ENCODE measurements at places on chromosomes 6 and 20.

DNA sequence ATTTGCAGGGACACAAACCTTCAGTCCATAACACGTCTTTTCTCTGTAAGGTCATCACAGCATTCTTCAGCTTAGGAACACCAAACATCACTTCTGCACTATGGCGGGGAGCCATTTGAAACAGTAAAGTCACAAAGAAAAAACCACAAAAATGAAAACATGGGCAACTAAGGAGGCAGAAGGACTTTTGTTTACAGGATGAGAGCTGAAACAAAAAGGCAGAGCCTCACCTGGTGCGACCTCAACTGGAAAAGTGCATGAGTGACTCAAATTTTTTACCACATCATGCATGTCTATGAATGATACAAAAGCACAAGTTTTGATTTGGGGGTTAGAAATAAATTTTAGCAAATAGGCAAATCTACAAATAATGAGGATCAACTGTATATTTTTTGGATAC is 68.2 kb upstream of the TNFAIP3 start:
- DNase-seq = no peak

GRCh38 chr6:139144490-139145085 is 9.7 kb downstream of the HECA start:
- DNase-seq = no peak

DNA sequence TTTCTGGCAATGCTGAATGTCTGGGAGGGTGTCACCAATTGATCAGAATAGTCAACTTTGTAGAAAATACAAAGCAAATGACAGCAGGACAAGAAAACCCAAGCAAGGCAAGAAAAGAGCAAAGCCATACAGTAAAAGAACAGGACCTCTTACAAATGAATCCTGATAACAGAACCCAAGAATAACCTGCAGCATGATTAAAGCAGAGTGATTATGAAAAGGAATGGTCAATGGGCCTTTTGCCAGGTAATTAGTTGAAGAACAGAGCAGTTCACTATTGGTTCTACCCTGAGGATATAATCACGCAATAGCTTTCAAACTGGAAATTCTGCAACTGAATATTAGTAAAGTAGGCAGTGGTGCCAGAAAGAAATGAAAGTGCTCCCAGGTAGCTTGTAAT is 319.8 kb downstream of the FRK start:
- no peak for DNase-seq

DNA sequence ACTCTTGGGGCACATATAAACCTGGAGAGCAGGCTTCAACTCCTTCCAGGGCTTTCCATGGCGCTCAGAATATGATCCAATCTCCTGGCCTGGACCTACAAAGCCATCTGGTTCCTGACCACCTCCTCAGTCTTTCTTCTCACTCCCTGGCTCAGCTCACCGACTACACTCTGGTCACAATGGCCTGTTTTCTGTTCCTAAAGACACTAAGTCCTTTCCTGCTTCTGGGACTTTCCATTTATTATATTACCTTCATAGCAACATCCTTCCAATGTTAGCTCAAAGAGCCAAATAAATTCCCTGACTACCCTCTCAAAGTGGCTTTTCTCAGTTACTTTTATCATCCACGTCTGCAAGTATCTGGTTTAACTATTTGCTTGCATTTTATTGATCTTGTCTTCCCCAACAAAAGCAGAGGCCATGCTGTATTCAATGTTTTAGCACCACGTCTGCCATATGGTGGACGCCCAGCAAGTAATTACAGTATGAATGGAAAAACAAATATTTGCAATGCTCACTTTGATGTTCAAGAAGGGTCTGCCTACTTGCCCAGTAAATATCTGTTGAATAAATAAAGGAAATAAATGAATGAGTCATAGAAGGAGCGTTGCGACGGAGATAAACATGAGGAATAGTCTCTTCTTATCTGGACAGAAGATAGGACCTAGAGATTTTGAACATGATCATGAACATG is 328.4 kb downstream of the ESR1 start:
- DNase-seq = no peak

DNA sequence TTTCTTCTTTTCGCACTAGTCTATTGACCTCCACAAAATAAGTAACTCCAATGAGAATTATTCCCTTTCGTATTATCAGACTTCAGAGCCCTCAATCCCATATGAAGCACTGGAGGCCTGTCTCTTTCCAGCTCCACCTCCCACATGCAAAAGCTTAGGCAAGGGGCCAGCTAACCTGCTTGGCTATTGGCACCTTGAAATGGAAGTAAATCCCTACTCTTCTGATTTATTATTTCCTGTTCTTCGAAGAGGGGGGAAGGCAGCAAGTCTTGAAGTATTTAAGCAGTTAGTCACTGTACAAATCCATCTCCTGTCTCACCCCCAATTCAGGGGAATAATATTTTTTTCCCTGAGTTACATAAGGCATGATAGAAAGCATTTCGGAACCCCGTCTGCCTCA is 577.8 kb downstream of the MAFB start:
- DNase-seq = no peak

GRCh38 chr6:34378470-34378869 is 14.0 kb downstream of the NUDT3 start:
- DNase-seq = no peak

- no peak for DNase-seq
These were observed 86.7 kb upstream of the EMILIN3 start for GRCh38 chr20:41453010-41453950.

GRCh38 chr20:24978513-24978912 is 14.0 kb downstream of the APMAP start:
- DNase-seq = no peak

DNA sequence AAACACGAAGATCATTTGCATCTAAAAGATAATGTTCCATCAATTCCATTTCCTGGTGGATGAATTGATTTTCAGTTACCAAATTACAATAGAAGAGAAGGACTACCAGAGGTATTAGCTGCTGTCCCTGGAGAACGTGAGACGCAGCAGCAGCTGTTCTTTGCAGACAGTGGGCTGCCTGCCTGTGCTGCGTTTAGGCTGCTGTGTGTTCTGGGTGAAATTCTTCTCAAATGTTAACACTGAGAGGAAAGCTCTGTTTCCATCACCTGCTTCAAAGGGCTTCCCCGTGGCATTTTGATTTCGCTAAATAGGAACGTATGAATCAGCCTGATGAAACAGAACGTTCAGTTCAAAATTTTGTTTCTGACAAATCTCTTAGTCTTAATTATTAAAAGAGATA is 362.2 kb downstream of the C6orf118 start:
- DNase-seq = no peak

GRCh38 chr6:14645841-14646240 is 528.3 kb downstream of the CD83 start:
- DNase-seq = no peak

GRCh38 chr20:11850901-11851300 is 66.8 kb upstream of the BTBD3 start:
- DNase-seq = no peak

DNA sequence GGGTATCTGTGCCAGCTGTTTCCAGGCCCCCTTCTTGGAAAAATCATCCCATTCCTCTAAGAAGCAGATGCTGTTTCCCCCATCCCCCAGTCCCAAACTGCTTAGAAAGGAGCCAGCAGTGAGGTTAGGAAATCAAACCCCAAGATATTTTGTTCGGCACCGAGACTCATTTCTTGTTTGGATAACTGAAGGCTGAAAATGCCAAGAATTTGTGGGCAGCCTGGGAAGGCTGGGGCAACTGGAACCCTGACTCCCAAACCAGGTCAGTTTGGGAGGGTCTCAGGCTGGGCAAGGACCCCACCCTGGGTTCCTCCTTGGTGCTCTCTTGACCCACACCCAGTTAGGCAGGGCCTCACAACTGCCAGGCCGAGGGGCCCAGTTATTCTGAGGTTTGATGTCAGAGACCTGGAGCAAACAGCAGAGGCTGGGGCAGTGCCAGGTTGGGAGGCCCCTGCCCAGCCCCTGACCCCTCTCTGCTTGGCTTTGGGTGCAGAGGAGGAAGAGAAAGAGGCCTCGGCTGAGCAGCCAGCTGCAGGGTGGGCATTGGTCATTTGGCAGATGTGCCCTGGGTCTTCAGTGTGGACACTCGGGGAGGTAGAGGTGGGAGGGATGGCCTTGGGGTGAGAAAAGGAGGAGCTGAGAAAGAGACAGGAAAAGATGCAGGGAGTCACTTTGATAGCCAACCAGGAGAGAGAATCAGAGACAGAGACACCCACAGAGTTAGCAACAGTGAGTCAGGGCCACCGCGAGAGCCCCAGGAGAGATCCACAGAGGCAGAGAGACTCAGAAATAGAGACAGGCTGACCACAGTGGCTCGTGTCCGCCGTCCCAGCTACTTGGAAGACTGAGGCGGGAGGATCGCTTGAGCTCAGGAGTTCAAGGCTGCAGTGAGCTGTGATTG is 5.0 kb downstream of the ANGPT4 start:
- no peak for DNase-seq

DNA sequence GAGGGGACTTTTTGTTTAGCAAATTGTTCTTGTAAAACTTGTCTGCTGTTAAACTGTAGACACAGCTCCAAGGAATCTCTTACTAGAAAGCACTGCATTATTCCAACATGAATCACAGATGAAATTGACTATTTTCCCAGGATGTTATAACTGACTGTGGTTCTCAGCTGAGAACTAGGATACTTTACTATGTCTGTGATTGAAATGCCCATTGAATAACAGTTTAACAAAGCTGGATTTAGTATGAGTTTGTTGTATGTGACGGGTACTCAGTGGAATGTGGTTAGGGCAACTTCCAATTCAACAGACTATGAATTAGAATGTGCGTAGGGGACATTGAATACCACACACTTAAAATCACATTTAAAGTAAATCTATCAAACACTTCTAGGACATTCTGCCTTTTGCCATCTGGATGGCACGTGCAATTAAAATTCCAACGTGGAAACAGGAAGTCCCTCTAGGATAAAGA is 193.4 kb upstream of the PREP start:
- DNase-seq = no peak

DNA sequence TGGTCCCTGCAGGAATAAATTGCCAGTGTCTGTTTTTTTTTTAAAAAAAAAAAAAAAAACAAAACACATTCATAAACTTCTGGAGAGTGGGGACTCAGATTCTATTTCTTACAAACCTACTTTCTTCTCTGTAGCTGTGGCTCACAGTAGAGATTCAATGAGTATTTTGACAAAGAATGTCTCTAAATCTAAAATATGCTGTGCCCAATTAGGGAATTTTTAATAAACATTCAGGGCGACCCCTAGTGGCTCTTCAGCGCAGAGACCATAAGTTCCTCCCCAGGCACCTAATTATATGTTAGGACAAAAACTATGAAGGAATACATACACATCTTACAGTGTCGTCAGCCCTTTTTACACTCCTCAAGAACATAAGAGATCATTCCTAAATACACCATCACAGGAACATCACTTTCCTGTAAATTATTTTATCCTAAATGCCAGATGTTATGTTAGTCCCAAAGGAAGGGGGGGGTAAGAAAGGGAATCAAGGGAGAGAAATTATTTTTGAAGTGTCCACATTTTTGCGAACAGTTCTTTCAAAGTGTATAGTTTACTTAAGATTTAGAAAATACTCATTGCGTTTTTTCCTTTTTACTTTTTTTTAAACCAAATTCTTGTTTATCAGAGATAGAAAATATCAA is 21.8 kb upstream of the NAA20 start:
- DNase-seq = no peak

DNA sequence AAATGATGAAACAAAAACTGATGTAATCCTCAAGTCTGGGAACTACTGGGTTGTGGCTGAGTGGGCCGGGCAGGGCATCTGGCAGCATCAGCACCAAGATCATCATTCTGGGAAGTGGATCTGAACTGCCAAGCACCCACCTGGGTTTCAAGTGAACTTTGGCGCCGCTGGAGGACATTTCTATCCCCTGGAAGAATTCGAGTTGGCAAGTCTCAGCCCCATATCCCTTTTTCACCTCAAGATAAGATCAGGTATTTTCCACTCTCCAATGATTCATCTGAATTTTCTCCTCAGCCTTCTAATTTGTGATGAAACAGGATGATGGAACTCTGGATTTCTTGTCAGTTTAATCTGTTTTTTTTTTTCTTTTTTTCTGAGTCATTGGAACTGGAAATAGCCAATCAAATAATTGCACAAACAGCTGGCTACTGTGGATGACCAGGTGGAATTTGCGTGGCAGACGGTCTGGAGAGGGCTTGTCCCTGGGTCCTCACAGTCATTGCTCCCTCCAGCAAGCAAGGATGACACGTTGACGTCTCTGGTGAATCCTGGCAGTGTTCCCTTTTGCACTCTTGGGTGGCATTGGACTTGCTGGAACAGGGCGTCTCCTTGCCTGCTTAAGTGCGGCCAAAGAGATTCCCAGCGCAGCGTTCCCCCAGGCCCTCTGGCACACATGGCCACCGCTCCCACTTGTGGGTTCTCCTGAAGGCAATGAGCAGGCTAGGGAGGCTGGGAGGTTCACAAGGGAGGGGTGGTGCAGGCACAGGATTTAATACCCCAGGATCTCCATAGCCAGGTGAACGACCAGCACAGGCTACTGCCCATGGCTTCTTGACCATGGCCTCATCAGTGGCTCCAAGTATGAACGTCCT is 80.4 kb downstream of the DHX35 start:
- DNase-seq = no peak

GRCh38 chr20:57013741-57014140 is 252.7 kb downstream of the BMP7 start:
- DNase-seq = no peak

DNA sequence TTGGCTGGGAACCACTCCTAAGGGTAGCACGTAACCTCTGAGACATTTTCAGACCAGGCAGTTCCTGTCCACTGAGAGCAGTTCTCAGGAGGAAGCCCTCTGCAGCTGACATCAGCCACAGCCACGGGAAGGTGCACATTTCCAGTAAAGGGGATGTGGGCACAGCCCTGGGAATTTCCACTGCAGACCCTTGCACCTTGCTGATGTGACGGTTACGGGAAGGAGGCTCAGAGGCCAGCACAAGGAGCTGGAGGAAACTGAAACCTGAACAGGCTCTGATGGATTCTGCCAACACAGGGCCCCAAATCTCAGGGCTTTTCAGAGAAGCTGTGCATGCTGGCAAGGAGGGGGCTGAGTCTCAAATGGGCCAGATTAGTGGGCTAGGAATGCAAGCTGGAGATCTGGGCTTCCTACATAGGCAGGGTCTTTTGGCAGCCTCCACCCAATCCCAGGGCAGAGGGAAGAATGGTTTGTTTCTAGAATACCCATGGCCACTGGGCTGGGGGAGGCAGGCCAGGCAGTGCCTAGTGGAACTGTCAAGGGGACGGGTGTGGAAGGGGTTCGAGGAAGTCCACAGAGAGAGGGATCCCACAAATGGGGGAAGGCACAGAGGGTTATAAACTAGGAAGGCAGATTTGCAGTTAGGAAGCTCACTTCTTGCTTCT is 14.2 kb downstream of the EBF4 start:
- no peak for DNase-seq
